Right atrium auricular region (tissue), 2 donors: ENCODE measurements at places on chromosomes 13 and 19.

- no peak for DNase-seq
These were observed 10.6 kb downstream of the AKAP8 start for GRCh38 chr19:15368798-15369593.

GRCh38 chr19:11506101-11506555, 489 bp upstream of the ZNF653 start:
- no peak for DNase-seq

GRCh38 chr13:31891472-31891871, 140.1 kb upstream of the FRY start:
- DNase-seq: no peak

DNA sequence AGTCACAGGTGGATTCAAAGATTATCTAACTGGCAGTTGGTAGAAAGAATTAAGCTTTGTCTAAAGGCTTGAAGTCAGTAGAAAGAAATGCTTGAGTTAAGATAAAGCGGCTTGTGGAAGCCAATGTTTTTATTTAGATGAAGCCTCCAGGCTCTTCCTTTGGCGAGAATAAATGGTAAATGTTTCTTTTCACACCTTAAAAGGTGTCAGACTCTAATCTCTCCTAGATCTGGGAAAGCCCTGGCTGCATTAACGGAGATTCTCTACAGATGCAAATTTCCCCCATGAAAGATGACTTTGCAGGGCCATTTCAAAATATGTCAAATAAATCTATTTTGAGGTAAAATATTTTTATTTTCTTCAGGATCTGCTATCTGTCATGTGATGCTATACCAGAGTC, 37.8 kb upstream of the PCCA start:
- DNase-seq: no peak

DNA sequence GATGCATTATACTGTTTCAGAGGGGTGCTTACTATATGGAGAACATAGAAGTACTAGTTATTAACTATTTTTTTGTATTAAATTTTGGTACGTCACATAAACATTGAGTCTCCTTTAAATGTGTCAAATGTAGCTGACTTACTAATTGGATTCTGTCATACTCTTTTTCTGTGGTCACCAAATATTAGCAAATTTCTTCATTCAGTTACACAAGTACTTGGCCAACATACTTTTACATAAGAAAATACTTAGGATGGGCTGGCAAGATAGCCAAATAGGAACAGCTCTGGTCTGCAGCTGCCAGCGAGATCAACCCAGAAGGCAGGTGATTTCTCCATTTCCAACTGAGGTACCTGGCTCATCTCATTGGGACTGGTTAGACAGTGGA, 19.2 kb downstream of the LPAR6 start:
- no peak for DNase-seq

DNA sequence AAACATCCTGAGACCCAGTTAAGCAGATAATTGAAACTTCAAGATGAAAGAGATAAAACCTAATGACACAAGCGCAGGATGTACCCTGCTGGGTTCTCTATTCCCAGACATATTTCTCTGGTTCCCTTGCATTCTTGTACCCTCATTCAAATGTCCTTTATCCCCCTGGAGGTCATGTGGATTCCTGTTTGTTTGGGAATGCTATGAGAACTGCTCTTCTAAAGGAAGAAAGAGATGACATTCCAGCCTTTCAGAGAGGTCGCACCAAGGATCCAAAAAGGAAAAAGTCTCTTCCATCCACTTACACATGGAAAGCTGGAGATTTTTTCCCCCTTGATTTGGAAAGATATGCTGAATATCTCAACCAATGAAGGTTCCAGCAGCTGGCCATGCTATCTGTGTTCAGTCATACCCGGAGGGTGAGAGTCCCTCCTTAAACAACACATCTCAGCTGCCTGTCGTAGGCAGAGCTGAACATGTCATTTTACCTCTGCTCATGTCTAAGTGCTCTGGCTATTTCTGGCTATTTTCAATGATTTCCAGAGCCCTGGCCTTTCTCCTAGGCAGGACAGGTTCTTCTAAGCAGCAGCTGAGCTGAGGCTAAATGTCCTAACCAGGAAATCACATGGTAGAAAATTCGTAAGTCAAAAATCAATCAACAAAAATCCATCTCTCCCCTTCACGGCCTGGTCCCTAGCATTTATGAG, 52.5 kb downstream of the C13orf42 start:
- no peak for DNase-seq
